ENCODE measurements at places on chromosomes 2 and 18. TPM values are rescaled to one million over a fixed set of nuclear protein-coding genes. Genes with fewer than 3 reads are reported as not detected.
A peak's percentile ranks its signal among the peaks of the same experiment; 100 is the strongest.

GRCh38 chr2:199932312-199932855 is 21.3 kb downstream of the C2orf69 start:
- H3K4me3 ChIP-seq, result no peak overlapping the region
- H3K27ac ChIP-seq, result no peak overlapping the region
- H3K27me3 ChIP-seq, result no peaks in the 10 kb centered on the region
- DNase-seq, result no peak

GRCh38 chr2:8799004-8799403 is 38.4 kb downstream of the KIDINS220 start:
- DNase-seq, result no peak
- H3K4me1 ChIP-seq, result peaks cover 12% of the 10 kb centered on the region
- H3K27ac ChIP-seq, result no peak overlapping the region
- H3K27me3 ChIP-seq, result no peaks in the 10 kb centered on the region

- DNase-seq, result no peak
- no peaks in the 10 kb centered on the region for H3K4me1 ChIP-seq
- no peak overlapping the region for H3K27ac ChIP-seq
- no peak overlapping the region for H3K4me3 ChIP-seq
Observed at GRCh38 chr18:3715231-3716080, 265.5 kb downstream of the TGIF1 start.

DNA sequence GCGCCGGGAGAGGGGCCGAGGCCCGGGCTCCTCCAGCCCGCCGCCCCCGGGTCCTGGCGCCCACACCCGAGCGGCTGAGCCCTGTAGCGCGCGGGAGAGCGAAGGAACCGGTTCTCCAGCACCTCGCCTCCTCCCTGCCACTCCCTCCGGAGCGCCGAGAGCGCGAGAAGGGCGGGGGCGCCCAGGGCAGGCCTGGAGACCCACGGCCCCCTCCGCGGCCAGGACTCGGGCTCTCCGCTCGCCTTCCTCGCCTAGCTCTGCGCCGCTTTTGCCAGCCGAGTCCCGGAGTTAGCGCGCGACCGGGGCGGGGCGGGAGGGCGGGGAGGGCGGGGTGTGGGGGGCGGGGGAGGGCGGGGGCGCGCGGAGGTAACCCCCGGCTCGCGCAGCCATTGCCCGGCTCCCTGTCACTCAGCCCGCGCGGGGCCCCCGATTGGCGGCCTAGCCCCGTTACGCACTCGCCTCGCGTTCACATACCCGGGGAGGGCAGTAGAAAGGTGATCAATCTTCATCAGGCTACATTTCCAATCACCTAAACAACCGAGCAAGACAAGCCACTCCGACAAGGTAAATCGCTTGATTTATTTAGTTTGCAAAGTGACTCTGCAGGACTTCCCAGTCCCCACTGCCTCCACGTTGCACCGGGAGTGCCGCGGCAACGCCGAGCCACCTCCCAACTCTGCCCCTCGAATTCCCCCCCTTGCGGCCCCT is at the start of gene OTX1:
OTX1 (plus strand) TSS at position 497 of the 708 bp plus-strand sequence. CDS start 2,161 bp downstream, outside the sequence.
- H3K27me3 ChIP-seq, result peaks cover 91% of the 10 kb centered on the region
- no peak within 1 kb of the TSS for H3K27ac ChIP-seq
- DNase-seq, result peak; percentile 56
- peaks cover 2% of the 10 kb centered on the region for H3K4me1 ChIP-seq

The RAD51AP2 gene
- total RNA-seq, result not detected

All from sigmoid colon (tissue), 7 donors.